NCI-H1694 (cell line): ENCODE measurements at places on chromosomes 5 and 9.

DNA sequence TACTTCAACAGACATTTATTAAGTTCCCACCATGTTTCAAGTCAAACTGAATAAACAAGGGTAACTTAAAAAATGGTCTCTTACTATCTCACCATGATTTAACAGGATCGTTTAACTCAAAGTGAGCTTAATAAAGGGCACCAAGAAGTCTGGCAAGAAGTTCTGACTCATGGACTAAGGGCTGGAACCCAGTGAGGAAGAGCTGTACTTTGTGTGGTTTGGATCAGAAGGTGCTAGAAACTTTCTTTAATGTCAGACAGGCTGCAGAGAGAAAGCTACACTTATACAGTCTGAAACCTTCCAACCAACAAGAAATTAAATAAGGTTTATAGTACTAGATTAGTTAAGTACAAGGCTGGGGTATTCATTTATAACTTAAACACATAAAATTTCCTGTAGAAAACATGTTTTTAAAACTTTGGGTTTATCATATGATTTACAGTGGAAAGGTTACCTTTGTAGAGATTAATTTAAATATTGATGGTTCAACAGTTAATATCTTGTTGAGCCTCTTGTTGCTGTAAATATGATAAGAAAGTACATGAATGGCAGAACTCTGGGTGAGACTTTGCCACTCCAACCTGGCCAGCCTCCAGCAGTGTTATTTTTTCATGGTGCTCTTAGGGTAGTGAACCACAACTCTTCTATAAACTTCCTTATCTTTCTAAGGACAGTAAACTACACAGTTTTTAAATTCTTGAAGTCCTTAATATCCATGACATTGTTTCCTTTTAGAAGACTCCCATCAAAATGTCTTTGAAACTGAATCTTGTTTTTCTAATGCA is 162.8 kb downstream of the MAN2A1 start:
- no peak for DNase-seq

DNA sequence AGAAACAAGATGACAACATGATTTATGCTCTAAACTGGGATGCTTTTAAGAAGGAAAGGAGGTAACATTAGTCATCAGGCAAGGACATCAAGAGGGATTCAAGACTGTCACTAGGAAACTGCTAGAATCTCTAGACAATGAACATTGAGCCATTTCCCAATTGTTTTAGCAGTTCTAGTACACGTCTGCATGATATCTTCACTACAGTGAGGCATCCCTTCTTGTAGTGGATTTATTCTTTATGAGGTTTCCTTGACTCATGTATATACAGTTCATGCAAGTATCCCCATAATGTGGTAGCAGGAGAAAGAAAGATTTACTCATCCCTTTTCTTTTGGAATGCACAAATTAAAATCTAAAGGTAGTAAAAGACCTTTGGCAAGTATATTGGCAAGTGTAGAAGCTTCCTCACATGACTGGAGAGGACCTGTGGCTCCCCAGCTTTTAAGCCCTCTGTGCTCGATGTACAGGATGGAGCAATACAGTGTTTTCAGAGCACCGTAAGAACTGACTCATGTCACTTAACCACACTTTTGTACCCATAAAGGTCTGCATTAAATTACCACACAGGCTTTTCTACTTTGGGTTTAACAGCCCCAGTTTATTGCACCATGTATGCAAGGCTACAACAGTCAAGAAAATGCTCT is 335.9 kb downstream of the SEMA5A start:
- DNase-seq = no peak

DNA sequence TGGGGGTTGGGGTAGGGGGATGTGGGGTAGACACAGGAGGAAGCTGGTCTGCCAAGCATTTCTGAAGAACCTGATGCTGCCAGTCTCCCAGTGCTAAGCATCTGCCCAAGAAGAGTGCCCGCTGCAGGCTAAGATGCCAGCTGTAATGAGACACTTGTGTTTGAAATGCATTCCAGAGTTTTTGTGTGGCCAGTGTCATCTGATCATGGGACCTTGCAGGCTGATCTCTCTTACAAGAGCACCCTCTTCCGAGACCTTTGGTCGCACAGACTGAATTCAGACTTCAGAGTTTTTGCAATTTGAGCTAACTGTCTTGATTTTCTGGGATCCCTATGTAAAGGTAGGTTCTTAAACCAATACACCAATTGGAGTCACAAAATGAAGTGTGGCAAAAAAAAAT is 58.1 kb downstream of the DENND1A start:
- no peak for DNase-seq

DNA sequence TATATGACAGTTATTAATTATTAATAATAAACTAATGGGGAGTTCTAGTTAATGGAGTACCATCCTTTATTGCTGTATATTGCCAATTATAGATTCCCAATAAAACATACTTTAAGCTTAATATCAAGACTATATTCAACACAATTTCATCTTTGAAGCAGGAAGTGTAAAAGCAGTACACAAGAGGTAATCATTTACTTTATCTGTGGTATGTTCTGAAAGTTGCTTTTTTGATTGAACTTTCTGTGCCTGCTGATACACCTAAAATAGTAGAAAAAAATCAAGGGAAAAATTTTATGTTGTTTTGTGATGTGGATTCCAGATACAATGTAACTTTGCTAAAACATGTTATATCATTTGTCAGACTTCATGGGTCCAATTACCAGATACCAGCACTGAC is 58.0 kb downstream of the ACO1 start:
- no peak for DNase-seq

DNA sequence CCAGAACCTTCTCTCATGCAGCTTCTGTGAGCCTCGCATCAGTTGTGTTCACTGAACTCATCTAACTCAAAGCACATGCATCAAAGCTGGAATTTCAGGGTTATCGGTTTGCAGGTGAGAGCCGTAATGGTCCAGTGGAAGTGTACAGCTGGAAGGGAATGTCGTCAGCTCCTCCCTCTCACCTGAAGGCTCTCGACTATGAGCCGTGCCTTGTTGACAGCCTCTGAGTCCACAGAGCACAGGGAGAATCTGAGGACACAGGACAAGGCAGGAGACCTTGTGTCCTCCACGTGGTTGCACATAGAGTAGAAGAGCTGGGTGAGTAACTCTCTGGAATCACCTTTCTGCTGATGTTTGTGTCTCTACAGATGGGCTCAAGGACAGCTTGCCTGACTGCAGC is 38.8 kb downstream of the PROP1 start:
- no peak for DNase-seq

GRCh38 chr9:3608011-3608410 is 82.2 kb upstream of the RFX3 start:
- no peak for DNase-seq

DNA sequence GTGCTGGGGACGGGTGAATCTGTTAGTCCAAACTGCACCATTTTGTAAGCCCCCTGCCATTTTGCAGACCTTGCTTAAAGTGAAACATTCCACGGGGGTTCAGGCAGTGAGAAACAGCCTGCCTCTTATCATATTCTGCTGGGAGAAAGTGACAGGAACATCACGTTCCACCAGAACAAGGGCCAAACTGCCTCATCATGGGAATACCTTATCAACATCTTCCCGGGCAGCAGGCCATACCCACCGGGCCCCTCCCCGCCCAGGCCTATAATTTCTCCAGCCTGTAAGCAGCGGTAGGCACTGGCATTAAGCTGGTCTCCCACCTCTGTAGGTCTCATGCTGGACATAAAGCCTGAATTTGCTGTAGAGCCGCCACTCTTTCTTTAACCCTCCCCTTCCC is 1.5 kb upstream of the CFAP77 start:
- no peak for DNase-seq

DNA sequence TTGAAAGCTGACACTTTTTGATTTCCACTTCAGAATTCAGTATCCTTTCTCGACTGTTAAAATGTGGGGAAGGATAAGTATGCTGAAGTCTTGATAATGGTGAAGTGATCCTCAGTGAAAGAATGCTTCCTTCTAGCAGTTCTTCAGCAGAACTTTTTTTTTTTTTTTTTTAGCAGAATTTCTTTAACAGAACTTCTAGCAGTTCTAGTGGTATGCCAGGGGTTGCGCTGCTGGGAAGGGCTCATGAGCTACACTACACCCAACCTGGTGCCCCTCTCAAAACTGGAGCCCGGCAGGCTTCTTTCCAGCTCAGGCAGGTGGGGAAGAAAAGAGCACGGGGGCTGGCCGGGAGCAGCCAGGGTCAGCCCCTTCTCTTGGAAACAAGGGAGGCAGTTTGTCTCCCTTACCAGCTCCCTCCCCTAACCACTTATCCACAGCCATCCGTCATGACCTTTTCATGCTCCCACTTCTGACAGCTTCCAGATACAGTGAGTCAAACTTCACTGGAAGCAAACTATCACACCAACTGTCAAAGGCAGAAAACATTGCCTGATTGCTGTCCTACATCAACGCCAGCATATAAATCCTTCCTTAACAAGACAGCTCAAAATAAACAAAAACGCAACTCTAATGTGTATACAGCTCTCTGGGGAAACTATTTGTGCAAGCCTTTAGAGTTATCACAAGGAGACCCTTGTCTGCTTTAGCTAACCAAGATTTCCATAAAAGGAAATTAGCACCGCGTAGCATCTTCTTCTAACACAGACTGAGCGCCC is 211.5 kb downstream of the GAPVD1 start:
- DNase-seq = no peak

DNA sequence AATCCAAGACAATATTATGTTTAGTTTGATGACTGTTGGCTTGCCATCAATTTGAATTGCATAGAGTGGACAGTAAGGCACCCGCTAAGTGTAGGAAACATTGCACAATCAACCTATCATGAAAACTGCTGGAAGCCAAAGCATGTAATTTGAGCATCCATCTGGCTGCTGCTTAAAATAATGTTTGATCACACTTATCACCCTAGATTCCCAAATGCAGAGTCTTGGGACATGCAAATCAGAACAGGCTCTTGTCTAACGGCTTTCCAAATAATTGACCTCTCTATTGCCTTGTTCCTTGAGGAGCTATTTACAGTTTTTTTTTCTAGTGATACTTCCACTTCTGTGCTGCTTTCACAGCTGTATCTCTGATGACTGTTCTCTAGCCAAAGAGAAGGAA is 342.1 kb downstream of the PRR16 start:
- DNase-seq = no peak

DNA sequence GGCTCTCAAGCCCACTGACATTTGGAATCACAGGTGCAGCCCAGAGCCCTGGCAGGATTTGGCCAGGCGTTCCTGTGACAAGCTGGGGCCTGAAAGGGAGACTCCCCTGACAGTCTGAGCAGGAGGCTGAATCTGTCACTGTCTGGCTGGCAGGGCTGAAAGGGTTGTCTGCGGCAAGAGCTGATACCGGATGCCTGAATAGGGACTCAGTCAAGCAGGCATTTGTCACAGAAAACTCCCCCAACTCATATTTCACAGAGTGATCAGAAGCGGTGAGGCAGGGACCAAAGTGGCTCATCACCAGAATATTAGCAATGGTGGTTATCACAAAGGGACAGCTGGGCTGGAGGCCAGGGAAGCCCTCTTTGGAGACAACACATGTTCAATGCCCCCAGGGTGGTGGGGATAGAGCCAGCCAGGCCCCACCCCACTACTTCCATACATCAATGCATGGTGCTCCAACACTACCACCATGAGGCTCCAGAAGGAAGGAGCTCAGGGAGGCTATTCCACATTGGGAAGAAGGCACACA is 295.5 kb downstream of the DTWD2 start:
- DNase-seq = peak; percentile 92

DNA sequence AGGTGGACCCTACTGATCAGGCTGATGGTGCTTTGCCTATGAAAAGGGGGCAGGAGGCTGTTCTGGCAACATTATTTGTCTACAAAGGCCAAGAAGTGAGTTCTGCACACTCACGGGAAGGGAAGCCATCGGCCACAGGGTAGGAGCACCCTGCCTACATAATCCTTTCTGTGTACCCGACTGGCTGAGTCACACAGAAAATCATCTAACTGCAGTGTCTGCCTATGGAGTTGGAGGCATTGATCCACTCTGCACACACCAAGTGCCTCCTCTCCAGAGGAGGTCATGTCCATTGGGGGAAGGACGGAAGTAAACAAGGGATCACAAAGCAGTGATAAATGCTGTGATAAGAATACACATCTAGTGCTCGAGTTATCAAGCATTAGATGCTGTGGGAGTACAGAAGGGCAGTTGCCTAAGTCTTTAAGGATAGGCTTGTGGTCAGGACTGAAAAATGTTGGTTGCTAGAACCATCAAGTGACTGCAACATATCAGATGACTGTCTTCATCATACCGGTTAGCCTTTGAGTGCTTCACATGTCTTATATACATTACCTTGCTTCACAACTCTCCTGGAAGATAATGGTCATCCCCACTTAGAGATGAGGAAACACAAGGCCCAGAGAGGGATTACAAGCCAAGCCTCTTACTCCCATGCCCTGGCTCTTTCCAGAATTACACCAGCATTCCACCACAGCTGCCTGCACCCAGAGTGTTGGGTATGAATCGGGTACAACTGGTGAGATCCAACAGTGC is 1.3 kb upstream of the SLC2A8 start:
- DNase-seq = no peak

DNA sequence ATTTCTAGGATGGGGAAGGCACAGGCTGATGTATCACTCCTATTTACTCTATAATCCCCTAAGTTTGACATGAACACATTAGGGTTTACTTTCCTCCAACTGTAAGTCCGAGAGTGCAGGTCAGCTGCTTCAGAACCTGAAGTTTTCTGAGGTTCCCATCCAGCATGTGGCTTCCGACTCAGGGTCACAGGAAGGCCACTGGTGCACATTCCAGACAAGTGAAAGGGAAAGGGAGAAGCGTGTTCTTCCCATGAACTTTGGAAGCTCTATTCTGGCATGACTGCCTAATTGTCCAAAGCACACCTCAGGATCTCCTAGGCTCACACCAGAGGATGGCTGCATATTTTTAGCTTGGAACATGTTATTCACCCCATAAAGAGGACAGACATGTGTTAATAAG is 602.6 kb downstream of the SEMA5A start:
- no peak for DNase-seq

DNA sequence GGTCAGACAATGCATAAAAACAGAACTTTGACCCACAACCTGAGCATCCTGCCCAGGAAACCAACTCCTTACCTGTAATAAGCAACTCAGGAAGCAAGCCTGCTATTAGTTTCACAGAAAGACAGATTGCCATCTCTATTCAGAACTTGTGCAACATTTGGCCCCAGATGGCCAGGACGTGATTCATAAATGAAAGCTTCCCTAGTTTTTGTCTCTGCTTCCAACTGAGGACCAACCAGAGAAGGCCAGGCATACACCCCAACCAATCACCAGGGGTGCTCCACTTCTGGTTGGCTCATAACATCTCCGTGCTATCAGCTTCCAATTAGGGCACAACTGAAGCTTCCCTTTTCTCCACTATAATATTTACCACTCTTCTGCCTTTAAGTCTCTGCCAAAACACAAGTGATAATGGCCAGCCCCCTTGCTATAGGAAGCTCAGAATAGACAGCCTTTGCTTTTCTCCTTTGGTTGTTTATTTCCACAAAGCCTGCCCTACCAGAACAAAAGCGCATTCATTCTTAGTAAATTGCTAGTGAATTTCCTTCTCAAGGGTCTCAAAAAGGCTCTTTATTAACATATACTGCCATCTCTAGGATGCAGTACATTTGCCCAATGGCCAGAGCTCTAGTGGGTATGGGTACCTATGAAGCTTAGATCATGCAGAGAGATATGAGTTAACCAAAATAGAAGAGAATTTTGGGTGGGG is 289.7 kb upstream of the DAP start:
- no peak for DNase-seq

GRCh38 chr5:65468633-65469032 is 13.1 kb downstream of the ADAMTS6 start:
- DNase-seq = no peak

- DNase-seq = no peak
These were observed 63.2 kb downstream of the PRKACG start for GRCh38 chr9:68950689-68951088.
